A549 treated with CpdA at 1 μM for 4 hours (cell line): ENCODE measurements at places on chromosomes 4 and X. TPM values are rescaled to one million over a fixed set of nuclear protein-coding genes. Genes with fewer than 3 reads are reported as not detected.

MUC7 gene
- total RNA-seq = not detected in 5 replicates

GPRASP1 gene
- total RNA-seq = 0.29 to 0.47 TPM (median 0.37 TPM) in 5 replicates

CTSO gene
- total RNA-seq = 0.79 to 1.5 TPM (median 1.0 TPM) in 5 replicates

ATP1B4 gene
- 0.01 TPM in 1 of 5 replicates, not detected in the others for total RNA-seq

MAML3 gene
- total RNA-seq = 9.7 to 13.2 TPM (median 12.1 TPM) in 5 replicates
